ENCODE measurements at places on chromosomes 7 and 10.

GRCh38 chr7:38215735-38216670 is 38.0 kb downstream of the STARD3NL start:
- DNase-seq, result peak; percentile 40

- DNase-seq, result no peak
Observed at GRCh38 chr10:48594803-48595538, 9.9 kb downstream of the ARHGAP22 start.

DNA sequence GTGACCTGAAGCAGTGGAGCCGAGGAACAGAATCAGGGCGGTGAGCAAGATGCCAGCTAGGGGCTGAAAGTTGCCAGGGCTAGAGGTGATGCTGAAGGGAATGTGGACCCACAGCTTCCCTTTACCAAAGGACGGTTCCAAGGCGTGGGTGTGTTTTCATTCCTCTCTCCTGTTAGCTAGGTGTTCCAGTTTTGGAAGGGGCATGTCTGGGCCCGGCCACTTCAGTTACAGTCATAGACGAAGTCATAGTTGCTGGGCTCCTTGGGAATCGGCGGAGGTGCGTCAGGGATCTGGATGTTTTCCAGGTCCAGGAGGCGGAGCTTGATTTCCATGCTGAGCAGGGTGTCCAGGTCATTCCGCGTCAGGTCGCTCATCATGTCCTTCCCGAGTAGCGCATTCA is 131.0 kb upstream of the AOAH start:
- DNase-seq, result no peak

- no peak for DNase-seq
Observed at GRCh38 chr7:106181658-106182265, 69.7 kb upstream of the SYPL1 start.

DNA sequence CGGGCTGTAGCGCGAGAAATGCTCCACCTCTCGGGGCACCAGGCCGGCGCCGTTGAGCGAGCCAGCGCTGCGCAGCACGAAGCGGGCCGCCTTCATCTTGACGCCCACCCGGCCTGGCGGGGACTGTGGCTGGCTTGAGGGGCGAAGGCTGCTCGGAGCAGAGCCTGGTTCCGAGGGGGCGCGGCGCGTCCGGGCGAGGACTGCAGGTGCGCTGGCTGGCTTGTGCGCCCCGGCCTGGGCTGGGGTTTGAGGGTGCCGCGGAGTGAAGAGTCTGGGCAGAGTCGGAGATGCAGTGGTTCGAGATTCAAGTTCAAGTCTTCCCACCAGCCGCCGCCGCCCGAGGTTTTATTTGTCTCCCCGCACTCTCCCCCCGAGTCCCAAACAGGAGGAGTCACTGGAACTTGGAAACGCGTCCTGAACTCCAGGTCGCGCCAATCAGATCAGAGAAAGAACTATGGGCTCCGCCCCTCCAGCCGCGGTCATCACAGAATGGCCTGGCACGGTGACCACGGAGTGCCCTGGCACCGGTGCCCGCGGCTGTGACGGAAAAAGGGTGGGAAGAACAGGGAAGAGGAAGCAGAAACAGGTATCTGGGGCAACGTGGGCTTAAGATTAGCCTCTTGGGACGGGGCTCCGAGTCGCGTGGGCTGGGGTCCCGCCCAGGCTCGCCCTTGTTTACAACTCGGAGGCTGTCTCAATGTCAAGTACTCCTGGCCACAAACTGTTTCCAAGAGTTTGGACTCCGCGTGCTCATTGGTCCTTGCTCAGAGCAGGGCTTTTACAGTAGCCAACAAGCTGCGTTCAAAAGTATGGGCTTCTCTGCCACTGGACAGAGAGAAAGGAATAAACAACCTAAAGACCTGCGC is at the start of gene PDK4:
TSS of gene PDK4 (minus strand) at position 319 of the 866 bp plus-strand sequence. CDS start at position 96, 223 bp downstream.
- DNase-seq, result peak; percentile 32

DNA sequence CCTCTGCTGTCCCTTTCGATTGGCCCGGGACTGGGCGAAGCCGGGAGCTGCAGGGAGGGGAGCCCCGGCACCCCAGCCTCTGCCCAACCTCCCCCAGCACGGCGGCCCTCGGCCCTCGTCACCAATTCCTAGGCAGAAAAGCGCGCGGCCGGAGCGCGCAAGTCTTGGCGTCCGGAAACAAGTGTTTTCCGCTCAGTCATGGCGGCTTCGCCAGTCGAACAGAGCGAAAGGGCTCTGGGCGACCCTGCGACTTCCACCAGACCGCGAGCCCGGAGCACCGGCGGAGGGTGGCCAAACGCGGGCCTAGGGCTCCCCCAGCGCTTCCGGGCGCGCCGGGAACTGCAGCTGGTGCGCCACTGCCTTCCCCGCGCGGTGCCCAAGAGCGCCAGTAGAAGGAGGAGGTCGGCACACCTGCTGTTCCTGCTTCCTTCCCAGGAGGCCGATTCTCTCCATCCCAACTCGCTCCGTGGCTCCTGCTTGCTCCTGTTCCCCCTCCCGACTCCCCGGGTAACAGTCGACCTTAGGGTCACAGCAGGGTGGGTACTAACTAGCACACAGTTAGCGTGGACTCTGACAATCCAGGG is 729.9 kb downstream of the ZWINT start:
- no peak for DNase-seq

- no peak for DNase-seq
Observed at GRCh38 chr10:94219829-94220228, 142.9 kb downstream of the NOC3L start.

GRCh38 chr10:103062854-103063590 is 130.1 kb downstream of the NT5C2 start:
- DNase-seq, result no peak

DNA sequence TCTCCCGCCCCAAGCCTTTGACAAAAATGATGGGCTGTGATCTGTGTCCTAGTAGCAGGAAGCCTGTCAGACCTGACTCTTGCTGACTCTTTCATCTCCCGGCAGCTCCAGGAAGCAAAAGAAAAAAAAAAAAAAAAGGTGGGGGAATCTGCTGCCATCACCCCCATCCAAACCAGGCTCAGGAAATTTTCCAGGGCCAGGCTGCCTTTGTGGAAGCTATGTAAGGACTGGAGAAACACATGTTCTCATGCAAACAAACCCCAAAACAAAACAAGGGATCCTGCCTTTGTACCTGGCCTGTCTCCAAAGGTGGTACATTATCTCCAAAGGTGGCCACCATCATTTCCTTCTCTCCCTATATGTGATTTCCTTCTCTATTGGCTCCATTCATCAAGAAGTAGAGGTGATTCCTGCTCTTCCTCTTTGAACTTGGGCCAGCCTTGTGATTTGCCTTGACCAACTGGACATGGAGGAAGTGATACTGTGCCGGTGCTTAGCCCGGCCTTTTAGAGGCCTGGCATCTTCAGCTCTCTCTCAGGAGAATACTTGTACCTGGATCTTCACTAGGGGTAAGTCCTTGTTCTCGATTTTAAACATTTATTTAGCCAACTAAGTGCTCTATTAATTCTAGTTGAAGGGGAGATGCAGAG is 192.2 kb upstream of the SVIL start:
- DNase-seq, result no peak

DNA sequence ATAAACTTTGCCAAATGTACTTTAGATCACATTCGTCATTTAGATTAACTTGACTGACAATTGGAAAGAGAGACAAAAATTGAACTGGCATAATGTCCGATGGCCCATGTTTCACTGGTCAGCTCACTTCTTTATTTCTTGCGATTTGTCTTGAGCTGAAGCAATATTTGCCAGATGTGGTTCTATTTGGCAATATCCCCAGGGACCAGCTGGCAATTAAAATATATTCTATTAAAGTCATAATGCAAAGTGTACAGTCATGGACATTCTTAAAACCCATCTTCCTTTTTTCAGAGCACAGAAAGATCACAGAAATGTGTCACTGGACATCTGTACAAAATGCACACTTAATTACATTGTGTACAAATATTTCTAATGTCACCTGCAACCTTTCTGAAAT is 26.3 kb downstream of the NEBL start:
- no peak for DNase-seq

DNA sequence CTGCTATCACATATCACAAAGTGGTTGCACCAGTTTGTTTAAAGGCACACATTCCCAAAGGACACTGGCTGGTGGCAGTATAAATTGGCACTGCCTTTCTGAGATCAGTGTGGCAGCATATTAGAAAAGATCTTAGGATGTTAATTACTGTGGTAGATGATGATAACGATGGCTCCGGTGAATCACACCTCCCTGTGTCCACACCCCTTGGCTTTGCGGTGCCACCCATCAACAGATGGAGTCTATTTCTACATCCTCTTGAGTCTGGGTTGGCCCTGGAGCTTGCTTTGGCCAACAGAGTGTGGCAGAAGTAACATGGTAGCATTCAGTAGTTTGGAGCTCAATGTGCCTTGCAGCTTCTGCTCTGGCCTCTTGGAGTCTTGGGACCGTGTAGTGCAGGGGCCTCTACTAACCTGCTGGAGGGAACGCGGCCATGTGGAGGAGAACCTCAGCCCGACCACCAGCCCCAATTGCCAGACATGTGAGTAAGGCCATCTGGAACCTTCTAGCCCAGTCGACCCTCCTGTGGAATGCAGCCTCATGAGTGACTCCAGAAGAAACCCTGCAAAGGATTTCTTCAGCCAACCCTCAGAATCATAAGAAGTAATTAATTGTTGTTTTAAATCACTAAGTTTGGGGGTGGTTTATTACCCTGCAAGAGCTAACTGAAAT is 27.2 kb upstream of the PLEKHA1 start:
- no peak for DNase-seq

DNA sequence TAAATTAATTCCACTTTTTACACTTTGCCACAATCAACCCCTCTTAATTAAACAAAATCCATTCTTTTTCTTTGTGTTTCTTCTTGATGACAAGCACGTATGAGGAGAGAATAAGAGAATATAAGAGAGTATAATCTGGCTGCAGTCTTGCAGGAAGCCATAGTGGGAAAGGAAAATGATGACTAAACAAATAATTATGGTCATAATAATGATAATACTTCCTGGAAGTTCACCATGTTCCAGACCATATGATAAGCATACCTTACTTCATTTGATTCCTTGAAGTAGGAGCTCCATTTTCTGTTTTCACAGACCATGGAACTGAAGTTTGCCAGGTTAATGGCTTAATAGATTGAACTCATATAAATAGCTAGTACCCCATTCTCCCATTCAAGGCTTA is 237.8 kb downstream of the SEMA3D start:
- DNase-seq, result no peak

DNA sequence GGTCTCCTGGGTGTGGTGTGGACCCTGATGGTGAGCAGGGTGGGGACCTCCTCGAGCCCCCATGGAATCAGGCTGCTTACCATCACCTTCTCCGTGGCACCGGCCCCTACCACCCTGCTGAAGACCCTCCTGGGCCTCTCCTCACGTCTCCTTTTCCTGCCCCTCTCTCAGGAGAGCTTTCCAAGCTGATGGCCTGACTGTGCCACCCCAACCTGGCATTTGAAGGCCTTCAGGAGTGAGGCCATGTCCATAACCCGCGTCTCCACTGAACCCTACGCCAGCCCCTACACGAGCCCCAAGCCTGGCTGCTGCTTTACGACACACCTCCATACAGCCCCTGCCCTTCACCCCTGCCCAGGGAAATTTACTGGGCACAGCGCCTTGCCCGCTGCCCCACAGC is 55.4 kb downstream of the ZRANB1 start:
- no peak for DNase-seq

GRCh38 chr10:128178302-128178958 is 52.2 kb upstream of the MKI67 start:
- no peak for DNase-seq
